T-helper 2 cell (primary cell): ENCODE measurements at places on chromosomes 2 and 18.
A peak's percentile ranks its signal among the peaks of the same experiment; 100 is the strongest.

DNA sequence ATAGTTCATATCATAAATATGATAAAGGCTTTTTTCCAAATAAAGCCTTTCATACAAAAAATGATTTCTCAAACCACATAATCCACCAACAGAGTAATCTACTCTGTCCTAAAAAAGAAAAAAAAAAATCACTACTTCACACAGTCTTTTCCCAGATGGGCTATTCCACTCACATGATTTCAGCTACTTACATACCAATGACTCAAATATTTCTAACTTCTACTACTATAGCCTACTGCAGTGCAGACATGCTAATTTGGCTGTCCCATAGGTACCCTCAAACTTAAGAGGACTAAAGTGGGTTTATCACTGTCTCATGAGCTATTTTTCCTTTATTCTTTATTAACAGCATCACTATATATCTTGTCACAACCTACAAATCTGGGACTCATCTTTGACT lies 57.4 kb downstream of the SLC66A3 start:
- DNase-seq = no peak

DNA sequence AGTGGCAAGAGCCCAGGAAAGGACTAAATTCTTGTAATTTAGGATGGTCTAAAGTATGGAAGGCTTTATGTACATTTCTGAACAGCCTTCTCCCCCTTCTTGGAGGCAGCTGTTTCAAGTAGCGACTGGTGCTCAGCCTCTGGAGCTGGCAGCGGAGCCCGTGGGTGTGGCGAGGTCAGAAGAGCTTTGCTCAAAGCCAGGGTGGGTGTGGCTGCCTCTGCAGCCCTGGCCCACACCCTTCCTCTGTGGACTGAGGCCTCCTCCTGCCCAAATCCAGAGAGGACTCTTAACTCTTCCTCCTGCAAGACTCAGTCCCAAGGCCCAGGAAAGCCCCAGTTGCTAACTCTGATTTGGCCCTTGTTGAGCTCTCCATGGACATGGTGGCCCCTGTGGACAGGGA lies 202.1 kb upstream of the REV1 start:
- no peak for DNase-seq

GRCh38 chr18:55073116-55073515 lies 113.9 kb upstream of the CCDC68 start:
- DNase-seq = no peak

GRCh38 chr18:27244259-27244658 lies 59.2 kb upstream of the CHST9 start:
- DNase-seq = no peak

- no peak for DNase-seq
These were observed 6.7 kb upstream of the RBM45 start for GRCh38 chr2:178105566-178105965.

DNA sequence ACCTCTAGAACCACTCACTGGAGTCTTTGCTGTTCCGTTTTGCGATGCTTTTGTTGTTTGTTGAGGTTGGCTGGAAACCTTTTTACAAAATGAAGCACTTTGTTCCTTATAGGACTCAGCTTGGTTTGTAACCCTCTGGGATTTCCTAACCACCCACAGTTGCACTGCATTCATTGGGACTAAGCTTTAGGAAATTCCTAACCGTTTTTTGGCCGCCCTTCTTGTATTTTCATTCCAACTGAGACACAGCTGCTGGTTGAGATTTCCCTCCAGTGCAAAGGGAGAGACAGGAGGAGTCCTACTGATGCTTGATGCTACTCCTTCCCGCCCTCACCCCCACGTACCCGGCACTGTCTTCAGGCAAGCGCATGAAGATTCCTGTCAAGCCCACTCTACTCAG lies 6.1 kb upstream of the DIPK1C start:
- no peak for DNase-seq

DNA sequence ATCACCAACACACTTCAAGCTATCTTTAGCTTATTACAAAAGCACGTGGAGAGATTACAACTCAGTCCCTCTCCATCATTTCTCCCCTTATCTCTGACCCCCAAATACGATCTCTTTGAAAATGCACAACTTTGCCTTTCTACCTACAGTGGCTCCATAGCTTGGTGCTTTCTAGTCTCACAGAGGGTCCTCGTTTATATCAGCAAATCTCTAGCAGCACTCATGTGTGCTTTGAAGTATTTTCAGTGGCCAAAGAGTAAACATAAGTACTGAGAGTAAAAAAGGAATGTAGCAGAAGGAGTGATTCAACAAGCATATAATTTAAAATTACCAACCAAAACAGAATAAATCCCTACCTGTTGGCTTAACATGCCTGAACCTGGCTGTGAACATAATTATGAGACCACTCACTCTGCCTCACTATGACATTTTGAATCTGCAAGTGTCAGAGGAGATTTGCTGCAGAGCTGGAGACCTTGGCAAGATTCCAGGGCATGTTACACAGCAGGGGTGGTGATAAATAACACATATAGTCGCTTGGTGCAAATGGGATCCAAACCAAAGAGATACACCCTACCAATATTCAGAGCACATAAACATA lies 54.6 kb downstream of the LAMA3 start:
- no peak for DNase-seq

GRCh38 chr2:152718909-152719645 lies 657 bp downstream of the ARL6IP6 start:
- peak; percentile 65 for DNase-seq

DNA sequence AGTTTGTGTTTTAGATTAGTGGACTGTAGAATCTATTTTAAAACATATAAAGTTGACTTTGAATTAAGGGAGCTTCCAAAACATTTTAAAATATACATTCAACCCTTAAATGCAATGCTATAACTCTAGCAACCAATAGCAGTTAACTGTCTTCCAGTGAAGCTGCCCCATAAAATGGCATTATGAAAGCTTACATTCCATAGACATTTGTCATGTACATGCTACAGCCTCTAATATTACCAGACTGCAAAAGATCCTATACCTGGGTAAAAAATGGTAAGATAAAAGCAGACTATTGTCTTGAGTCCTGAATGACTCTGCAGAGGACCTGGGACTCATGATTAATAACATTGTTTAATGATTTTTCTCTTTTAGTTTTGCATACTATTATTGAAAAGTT lies 489.4 kb downstream of the LRP1B start:
- DNase-seq = no peak

GRCh38 chr2:120442923-120443571 lies 97.1 kb downstream of the INHBB start:
- no peak for DNase-seq

DNA sequence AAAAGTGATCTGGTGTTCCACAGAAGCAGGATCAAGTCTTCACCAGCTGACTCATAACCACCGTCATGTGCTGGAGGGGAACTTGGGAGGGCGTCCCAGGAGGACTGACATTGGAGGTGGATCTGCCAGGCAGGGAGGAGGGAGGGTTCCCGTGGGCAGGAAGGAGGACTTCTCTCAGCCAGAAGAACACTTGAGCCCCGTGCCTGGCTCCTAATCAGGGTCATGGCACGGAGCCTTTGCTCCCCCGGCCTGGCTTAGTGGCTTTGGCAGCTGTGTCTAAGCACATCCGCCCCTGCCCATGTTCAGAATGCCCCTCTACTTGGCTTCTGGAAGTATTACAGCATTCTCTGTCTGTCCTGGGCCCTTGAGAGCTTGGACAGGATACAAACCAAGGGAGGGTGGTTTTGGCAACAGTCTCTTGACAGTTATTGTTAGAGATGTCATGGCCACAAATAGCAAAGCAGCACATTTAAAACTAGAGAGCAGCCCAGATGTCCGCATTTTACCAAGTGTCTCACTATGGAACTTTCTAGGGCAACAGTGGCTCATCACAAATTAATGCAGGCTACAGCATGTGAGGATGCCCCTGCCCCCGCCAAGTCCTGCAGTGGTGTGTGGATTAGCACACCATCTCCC lies 11.5 kb downstream of the PPP1R7 start:
- DNase-seq = no peak

DNA sequence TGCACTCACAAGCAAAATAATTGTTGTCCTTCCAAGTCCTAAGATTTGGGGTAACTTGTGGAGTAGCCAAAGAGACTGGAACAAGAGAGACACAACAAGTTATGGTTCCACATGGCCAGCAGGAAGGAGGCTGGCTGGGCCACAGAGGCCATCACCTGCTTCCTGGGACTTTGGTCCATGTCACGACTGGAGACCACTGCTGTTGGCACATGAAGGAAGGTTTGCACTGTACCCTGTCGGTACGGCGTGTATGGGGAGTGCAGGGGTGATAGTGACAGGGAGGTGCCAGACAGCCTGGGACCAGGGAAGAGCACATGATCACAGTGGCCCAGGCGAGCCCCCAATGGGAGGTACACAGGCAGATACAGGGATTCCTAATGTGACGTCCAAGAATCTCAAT lies 15.5 kb downstream of the SLC66A2 start:
- no peak for DNase-seq

DNA sequence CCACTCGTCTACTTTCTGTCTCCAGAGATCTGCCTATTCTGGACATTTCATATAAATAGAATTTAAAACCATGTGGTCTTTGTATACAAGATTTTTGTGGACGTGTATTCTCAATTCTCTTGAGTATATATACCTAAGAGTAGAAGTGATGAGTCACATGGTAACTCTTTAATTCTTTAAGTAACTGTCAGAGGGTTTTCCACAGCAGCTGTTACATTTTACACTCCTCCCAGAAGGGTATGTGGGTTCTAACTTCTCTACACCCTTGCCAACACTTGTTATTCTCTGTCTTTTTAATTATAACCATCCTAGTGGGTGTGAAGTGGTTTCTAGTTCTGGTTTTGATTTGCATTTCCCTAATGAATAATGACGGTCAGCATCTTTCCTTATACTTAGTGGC lies 70.9 kb downstream of the MAP3K20 start:
- DNase-seq = no peak

GRCh38 chr2:43075054-43075593 lies 151.3 kb downstream of the ZFP36L2 start:
- DNase-seq = no peak

GRCh38 chr2:7428454-7429204 lies 511.4 kb downstream of the RNF144A start:
- DNase-seq = no peak

- peak; percentile 85 for DNase-seq
These were observed 300.1 kb upstream of the TRIB2 start for GRCh38 chr2:12416600-12416999.

DNA sequence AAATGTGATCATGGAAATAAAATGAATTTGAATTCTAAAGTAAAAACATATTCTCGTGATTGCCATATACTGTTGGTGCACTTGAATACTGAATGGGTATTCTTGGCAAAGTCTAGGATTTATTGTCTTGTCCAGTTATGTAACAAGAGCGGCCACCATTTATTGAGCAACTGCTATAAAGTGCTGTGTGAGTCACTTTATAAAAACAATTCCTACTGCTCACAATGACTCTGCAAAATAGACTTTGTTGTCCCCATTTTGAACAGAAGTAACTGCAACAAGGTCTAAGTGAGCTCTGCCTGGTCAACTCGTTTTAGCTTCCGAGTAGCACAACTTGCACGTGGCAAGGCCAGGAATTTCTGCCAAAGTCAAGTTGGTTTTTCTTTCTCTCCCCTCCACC lies 995.6 kb upstream of the FANCL start:
- no peak for DNase-seq

GRCh38 chr2:202113571-202114142 lies 40.6 kb downstream of the KIAA2012 start:
- DNase-seq = no peak

GRCh38 chr2:215728504-215729065 lies 284.8 kb downstream of the MREG start:
- no peak for DNase-seq

DNA sequence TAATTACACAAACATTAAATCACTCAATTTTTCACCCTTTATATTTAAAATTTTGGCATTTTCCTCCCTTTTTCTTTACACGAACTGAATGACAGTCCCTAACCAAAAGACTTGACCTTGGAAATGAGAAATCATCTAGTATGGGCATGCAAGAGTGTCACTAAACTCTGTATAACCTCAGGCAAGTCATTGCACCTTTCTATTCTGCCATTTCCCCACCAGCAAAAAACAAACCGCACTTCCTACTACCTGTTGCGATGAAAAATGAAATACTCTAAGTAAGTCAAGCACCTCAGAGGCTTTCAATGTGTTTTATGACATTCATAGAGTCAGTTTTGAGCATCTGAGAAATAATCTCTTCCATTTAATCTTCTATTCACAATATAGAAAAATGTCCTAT lies 44.1 kb downstream of the ANKRD44 start:
- peak; percentile 51 for DNase-seq

GRCh38 chr18:34223893-34224422 lies 755 bp downstream of the NOL4 start:
- DNase-seq = no peak

- no peak for DNase-seq
These were observed 797 bp downstream of the NXPH2 start for GRCh38 chr2:138779406-138779780.

GRCh38 chr2:143936848-143937722 lies 582.8 kb downstream of the ZEB2 start:
- peak; percentile 71 for DNase-seq

- no peak for DNase-seq
These were observed 38.5 kb downstream of the KCTD18 start for GRCh38 chr2:200471324-200471848.

DNA sequence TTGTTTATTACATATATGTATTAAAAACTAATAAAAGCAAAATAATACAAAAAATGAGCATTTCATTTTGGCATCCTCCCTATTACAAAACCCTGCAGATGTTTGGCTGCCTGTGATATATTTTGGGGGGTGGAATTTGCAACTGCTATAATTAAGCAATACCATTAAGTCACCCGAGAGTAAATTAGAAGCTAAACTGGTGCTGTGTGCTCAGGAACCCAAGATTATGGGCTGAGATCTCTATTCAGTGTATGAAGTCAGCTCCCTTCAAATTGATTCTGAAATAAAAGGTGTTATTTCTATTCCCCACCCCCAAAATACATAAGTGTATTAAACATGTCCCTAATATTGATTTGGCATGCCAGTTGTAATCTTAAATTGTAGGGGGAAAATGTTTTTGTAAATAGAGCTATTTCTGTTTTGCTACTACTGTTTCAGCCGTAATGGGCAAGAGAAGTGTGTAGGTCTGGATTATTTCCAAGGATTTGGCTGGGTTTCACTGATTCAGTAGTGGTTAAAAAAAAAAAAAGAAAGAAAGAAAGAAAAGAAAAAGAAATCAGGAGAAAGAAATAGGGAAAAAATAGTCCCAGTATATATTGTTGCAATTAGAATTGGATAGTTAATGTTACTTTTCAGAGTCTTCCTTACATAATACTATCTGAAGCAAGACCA lies 110.9 kb downstream of the SS18 start:
- no peak for DNase-seq

- DNase-seq = peak; percentile 83
These were observed 61.9 kb upstream of the IL1R1 start for GRCh38 chr2:102080451-102081242.

GRCh38 chr2:163565192-163565591 lies 170.6 kb downstream of the FIGN start:
- no peak for DNase-seq

DNA sequence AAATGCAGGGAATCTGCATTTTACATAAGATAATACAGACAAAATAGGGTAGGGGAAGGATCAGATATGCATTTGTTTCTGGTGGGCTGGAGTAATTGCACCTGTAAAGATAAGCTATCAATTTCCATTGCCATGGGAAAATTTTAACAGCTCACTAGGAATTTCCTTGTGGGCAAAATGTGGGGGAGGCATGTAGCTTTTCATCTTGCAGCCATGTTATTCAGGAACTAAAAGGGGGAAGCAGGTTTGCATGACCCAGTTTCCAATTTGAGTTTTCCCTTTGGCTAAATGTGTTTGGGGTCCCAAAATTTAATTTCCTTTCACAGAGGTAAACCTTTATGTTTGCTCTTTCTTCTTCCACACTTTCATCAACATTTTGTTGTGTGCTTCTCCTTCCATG lies 624.4 kb downstream of the NYAP2 start:
- no peak for DNase-seq
